ENCODE measurements at places on chromosomes 11 and 22. TPM values are rescaled to one million over a fixed set of nuclear protein-coding genes. Genes with fewer than 3 reads are reported as not detected.

- peak; percentile 22 for DNase-seq
These were observed 4.9 kb upstream of the CNTN5 start for GRCh38 chr11:99015634-99016454.

GRCh38 chr11:3962406-3962840, 107.0 kb downstream of the STIM1 start:
- no peak for DNase-seq

DNA sequence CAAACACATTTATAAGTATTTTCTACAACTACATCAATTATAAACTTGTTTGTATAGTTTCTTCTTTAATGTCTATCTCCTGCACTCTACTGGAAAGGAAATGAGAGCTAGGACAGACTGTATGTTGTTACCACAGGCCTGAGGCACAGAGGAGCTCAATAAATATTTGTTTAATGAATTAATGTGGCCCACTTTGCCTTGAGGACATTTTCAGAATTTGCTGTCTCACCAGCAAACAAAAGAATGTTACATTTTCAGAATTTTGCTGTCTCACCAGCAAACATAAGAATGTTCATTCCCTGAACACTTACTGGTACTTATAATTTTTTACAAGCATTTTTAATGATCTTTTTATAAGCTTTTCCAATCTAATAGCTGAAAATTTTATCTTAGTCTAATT, 41.9 kb upstream of the WNT7B start:
- no peak for DNase-seq

ME3 gene
- total RNA-seq, result 51.2 TPM

- no peak for DNase-seq
These were observed 101.8 kb downstream of the USP35 start for GRCh38 chr11:78290293-78291176.

DNA sequence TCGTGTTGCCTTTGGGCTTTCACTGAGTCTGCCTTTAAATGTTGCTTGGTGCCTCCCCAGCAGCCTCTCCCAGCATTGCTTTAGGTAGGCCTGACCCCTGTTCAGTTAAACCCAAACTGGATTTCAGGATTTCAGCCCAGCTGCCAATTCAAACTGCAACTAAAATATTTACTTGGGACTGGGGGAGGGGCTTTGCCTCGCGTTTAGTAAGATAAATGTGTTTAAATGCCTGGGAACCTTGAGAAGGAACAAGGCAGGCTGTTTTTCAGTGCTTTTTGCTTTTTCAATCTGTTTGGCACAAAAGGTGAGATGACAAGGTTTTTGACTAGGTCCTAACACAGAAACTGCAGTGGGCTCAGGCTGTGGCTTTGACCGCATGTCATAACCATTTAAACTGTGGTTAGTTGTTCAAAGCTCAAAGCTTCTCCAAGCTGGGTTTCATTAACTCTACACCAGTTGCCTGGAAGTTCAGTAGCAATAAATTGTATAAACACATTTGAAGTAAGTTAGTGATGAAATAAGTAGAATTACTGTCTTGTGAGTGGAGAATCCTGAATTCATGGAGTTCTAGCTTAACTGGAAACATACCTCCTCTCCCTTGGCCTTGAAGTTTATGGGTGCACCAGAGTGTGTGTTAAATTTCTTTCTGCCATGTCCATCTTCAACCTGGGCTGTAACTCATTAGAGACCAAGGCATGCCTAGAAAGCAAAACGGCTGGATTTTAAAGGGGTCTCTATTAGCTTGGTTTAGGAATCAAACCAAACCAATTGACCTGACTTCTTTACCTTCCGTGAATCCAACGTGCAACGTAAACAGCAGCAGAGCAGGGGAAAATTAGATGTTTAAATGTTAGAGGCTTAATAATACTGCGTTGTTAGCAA, 3.6 kb downstream of the PKNOX2 start:
- DNase-seq, result no peak

OR5J2 gene
- total RNA-seq, result not detected

DNA sequence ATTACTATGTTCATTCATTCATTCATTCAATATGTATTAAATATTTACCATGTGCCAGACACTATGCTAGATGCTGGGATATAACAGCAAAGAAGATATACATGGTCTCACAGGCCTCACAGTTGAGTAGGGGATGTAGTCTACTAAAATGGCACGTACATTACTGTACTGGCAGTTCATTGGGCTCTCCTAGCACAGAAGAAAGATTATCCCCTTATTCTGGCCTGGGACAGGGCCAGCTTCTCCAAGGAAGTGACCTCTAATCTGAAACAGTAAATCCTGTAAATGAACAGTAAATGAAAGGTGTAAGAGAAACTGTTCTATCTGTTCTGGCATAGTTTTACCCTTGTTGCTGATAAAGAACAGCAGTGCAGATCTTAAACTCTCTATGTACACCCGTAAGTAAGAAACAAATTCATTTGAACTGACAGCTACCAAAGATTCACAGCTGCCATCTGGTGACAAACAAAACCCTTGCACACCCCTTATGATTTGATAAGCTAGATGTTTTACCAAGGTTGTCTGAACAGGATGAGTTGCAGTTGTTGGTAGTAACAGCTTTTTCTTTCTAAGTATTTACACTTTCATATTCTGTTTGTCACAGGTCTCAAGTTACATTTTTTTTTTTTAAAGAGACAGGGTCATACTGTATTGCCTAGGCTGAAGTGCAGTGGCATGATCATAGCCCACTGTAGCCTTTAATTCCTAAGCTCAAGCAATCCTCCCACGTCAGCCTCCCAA, 263.1 kb downstream of the TMEM135 start:
- no peak for DNase-seq

DNA sequence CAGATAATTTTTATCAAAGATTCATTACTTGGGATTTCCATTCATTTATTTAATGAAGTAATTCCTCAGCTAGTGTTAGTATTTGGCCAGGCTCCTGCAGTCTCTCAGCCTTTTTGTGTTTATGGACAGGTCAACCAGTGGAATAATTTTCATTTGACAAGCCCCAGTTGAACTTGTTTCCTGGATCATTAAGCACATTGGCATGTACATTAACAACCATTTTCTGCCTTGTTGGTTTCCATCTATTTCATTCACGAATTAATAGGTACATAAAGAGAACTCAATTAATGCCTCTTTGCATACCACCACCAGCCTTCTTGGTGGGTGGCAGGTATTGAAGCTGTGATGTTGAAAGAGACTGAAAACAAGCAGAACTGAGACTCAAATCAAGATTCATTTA, 745.2 kb downstream of the KCNA4 start:
- DNase-seq, result no peak

GRCh38 chr11:115674176-115674936, 170.1 kb upstream of the CADM1 start:
- no peak for DNase-seq

- DNase-seq, result no peak
These were observed 41.6 kb upstream of the PHF21B start for GRCh38 chr22:45051419-45051818.

DNA sequence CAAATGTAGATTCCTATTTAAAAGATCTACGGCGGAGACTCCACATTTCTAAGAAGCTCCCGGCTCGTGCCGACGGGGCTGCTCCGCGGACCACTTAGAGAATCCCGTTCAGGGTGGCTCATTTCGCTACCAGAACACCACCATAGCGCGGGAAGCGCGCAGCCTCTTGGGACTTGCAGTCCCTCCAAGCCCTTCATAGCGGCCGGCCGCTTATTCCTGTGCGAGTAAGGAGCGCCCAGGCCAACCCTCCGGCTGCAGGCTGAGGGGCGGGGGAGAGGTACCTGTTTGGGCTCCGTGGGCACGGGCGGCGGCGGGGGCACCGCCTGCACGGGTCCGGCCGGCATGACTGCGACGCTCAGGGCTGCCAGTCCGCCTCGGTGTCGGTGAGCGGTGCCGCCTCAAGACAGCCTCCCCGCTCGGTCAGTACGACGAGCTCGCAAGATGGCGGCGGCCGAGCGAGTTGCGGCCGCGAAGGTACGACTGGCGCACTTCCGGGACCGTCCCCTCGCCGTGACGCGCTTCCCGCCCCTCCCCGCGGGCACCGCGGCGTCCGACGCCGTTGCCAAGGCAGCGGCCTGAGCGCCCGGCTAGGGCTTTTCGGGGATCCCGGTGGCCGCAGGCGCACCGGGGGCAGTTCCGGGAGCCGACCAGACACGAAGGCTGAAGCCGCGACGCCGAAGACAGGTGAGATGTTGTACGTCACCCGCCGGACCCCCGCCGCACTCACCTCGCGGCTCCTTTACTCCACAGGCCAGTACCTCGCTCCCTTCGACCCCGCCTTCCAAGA, at the start of the genes CCDC157 and SF3A1:
Gene CCDC157 (plus strand): TSS at position 559 of the 787 bp plus-strand sequence. CDS start 8,994 bp downstream, outside the sequence.
Gene SF3A1 (minus strand): TSS at position 446 of the 787 bp plus-strand sequence. CDS start 102 bp downstream, at position 344.
- DNase-seq, result peak; percentile 90

GTF2H1 gene
- 43.3 TPM for total RNA-seq

RFPL2 gene
- total RNA-seq, result not detected

MAJIN gene
- total RNA-seq, result not detected

GLB1L2 gene
- 27.9 TPM for total RNA-seq

GRCh38 chr22:38860283-38861169, 11.5 kb downstream of the CBX6 start:
- DNase-seq, result no peak

DNA sequence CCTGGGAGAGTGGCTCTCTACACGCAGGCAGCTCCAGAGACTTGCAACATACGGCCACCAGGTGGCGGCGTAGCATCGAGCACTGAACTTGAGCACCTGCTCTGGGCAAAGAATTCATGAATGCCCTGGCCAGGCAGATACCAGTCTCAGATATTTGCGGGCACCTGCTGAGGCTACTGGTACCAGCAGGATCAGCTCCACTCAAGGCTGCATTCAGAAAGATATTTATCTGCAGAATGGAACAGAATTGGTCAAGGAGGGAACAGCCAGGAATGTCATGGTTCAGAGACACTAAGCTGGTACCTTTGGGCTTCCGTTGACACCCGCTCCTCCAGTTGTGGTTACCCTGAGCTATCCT, 10.8 kb upstream of the CCDC86 start:
- DNase-seq, result peak; percentile 83

SCN4B gene
- total RNA-seq, result 1.2 TPM

HTR3A gene
- not detected for total RNA-seq

KIF18A gene
- 4.3 TPM for total RNA-seq
